ENCODE measurements at places on chromosomes 4 and X.

GRCh38 chr4:83920375-83920774 is 384.5 kb downstream of the GPAT3 start:
- DNase-seq: no peak

DNA sequence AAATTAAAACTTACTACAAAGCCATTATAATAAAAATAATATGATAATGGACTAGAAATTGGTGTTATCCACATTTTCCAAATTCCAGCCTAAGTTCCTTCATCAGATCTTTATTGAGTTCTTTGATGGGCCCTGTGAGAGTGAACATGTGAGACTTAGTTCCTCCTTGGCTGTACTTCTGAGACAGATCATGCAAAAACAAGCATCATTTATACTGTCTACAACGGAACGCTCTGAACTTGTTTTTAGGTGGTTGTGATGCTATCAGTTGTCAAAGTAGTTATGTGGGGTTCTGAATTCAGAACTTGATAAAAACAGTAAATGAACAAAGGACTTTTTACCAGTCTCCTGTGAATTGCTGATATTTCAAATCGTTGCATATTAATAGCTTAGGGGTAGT is 48.9 kb downstream of the JADE3 start:
- DNase-seq: no peak

DNA sequence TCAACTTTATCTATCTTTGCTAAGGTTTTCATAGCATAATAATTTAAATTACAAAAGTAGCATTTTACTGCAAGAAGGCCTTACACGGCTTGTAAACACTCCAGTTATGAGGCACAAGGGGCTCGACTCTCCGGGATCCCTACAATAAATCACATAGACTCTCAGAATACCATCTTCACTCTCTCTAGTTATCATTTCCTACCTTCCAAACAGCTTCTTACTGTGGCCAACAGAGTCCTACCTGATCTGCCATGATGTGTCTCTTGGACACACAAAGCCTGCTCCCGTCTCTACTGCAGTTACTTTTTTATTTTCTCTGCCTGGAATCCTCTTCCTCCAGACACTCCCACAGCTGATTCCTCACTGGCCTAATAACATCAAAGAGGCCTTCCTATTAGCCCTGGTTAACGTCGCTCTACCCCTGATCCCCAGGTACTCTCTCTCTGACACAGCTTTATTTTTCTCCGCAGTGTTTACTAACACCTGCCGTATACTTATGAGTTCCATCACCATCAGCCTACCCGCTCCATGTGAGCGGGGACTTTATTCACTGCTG is 559.6 kb upstream of the DIPK2B start:
- DNase-seq: no peak

- DNase-seq: no peak
These were observed 6.1 kb upstream of the RNF175 start for GRCh38 chr4:153765894-153766293.

DNA sequence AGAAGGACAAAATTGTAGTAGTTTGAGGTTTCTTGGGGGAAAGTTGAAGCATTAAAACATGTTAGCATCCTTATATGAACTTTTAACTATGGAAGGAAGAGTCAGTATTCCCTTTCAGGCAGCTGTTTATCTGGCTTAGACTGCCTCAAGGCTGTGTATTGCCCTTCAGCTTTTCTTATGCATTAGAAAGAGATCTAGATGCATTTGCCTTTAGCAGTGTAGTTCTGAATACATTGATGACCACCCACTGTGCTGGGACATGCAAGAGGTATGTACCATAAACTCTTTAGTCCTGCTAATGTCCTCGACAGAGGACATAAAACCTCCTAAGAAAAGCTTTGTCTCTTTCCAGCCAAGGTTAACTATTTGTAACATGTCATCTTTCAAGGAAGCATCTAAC is 2.9 kb downstream of the FAM200B start:
- DNase-seq: no peak

DNA sequence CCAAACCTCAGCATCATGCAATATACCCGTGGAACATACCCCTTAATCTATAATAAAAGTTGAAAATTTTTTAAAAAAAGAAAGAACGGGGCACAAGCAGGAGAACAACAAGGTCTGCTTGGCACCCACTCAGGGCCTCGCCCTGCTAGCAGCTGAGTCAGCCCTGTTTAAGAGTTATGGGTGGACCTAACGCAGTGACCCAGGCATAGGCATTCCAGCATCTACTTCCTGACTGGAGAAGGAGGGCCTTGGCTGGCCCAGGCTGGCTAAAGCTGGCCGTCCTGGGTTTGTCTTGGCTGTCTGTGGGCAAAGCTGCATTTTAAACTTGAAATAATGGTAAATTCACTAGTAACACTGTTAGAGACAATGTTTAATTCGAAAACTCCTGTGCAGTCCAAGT is 236.7 kb upstream of the PGRMC2 start:
- peak; percentile 49 for DNase-seq

DNA sequence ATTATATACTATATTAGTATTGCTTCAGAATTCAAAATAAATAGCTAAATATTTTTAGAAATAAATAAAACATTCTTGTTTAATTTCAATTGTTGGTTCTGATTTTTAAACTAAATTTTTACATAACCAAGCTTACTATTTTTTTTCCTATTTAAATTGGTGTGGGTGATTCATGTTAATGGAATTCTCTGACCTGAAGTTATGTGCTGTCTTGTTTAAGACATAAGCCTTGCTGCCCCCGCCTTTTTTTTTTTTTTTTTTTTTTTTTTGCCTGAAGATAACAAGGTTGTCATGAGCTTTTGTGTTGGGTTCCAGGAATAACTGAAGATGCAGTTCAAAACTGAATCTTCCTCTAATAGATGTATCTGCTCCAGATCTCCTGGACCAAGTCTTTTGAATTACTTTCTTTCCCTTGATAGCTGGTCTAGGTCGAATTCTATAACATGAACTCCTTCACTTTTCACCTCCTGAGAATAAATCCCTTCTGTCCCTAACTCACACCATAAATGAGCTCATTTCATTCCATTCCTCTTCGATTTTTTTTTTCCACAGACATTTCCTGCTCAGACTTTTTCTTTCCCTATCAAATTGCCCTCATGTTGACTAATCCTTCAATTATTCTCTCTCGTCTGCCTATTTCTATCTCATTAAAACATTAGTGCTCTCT is 261.5 kb upstream of the FTHL17 start:
- no peak for DNase-seq

- DNase-seq: no peak
These were observed 10.9 kb downstream of the SMARCA1 start for GRCh38 chrX:129512409-129512808.

DNA sequence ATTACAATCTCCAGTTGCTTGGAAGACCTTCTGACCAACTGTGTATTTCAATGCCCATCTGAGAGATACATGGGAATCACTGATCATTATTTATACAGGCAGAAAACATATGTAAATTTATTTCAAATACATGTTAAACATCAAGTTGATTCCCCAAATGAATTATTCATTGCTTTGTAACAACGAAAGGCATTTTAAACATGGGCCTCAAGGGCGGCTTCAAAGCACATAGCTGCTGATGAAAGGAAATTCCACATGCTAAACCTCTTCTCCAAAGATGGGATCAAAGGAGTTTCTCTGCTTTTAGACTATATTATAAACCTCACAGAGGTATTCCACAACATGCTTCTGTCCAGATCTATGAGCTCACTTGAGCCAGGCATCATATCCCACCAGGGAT is 4.3 kb upstream of the RAB40A start:
- DNase-seq: no peak

DNA sequence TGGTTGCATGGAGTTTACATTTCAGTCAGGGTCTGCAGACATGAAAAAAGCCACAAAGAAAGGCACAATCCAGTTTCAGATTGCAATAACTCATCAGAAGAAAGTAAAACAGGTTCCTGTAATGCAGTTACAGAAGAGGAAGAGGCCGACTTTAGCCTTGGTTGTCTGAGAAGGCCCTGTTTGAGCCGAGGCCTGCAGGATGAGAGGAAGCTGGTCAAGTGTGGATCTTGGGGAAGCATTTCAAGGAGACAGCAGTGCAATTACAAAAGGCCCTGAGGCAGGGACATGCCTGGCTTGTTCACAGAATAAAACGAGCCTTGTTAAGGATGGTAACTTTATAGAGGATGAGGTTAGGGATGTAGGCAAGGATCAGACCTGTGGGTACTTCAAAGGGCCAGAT is 62.4 kb downstream of the AFF2 start:
- DNase-seq: no peak

DNA sequence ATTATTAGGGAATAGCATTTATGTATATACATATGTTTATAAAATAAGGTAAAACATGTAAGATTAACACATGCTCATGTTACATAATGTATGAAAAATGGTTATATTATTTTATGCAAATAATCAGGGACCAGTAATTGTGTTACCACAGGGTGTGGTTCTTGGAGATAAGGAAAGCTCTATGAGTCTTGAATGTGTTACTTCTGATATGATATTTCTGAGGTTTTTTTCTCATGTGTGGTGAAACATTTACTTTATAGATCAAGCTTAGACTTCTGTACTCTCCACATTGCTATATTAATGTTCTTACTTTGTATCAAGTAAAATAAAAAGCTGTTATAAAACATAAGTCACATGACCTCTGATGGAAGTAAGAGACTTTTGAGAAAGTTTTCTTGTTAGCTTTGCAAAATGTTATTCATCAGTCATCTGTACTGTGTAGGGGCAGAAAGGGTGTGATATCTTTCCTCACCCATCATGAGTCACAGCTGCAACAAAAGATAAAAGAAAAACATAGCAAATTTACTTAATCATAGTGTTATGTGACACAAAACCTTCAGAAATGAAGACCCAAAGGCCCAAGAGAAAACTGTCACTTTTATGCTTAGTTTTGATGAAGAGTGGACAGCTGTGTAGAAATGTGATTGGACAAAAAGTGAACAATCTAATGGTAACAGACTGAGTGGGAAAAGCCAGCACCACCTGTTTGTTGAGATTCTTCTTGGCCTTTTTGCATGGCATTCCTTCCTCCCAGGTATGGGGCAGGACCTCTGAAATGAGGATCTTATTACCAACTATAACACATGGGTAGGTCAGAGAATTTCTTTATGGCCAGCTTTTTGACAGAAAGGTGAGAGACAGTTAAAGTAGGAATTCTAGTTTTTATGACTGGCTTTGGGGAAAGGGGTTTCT is 632.3 kb downstream of the PDHA2 start:
- DNase-seq: no peak

GRCh38 chrX:15016051-15016450 is 142.8 kb downstream of the MOSPD2 start:
- no peak for DNase-seq

DNA sequence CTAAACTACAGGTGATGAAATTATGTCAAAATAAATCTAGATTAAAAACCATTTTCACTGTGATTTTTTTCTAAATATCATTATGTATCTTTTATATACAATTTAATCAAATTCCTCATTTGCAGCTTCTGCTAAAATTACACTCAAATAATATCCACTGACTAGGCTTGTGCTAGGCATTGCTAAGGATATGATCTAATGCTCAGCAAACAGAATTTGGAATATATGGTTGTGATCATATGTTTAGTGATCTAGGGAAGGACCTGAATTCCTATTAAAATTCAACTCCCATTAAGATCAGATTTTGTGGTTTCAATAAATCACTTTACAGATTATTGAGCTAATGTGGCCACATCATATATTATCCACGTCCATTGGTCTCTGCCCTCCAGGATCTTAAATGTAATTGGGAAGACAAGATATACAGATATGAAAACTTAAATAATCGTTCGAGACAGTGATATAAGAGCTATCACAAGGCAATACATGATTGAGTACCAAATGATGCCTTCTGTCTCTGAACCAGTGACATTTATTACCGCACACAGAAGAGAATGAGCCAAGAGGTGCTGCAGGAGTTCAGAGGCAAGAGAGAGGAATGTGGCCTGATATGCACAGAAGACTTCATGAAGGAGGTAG is 206.0 kb upstream of the RPS6KA3 start:
- no peak for DNase-seq

DNA sequence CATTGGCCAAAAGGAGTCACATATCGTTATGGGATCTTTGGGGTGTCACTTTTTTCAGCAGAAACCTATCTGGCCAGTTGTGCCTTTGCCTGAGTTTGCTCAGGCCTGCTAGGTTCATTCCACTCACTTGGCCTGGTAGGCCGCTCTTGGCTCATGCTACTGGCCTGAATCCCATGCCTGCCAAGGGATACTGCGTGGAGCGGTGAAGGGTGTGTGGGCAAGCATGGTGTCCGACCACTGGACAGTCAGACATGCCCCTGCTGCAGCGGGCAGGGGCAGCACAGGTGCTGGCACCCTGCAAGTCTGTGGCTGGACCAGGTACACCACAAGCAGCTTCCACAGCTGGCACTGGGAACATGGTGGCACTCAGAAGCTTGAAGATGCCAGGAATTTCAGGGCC is 11.3 kb upstream of the PPM1K start:
- no peak for DNase-seq

DNA sequence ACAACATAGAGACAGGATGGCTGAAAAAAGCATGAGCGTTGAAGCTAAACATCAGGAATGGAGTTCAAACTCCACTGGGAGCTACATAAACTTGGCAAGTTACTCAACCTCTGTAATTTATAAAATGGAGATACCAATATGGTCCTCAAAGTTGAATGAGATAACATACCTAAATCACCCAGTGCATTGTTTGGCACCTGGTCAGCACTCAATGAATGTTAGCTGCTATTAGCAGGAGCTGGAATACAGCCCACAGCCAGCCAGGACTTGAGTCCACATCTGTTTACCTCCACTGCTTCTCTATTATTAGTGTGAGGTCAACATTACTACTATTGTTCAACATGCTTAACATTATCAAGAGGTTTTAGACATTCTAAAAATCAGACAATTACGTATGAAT is 97.9 kb downstream of the NR3C2 start:
- no peak for DNase-seq

- DNase-seq: no peak
These were observed 147.9 kb upstream of the SMAD1 start for GRCh38 chr4:145333786-145334185.

- DNase-seq: peak; percentile 18
These were observed 241.8 kb downstream of the GRIA3 start for GRCh38 chrX:123425904-123426303.

DNA sequence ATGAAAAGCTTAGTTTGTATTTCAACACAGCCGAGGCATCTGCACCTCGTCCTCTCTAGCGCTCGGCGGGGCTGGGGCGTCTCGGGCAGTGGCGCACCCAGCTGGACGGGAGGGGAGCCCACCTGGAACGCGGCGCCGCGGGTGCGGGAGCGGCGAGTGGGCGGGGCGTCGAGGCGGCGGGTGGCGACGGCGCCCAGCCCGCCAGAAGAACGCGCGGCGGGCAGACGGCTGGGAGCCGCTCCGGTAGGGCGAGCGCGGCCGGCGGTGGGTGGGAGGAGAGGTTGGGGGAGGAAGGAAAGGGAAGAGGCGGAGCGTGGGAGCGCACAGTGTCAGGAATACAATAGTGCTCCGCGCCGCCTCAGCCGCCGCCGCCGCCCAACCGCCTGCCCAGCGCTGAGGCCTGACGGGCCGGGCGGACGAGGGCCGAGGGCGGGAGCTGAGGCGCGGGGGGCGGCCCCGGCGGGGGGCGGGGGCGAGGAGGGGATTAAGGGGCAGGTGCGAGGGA is at the start of gene JADE3:
JADE3 (plus strand) TSS at position 324 of the 505 bp plus-strand sequence. CDS start 72,474 bp downstream, outside the sequence.
- peak; percentile 76 for DNase-seq

GRCh38 chr4:40190019-40190418 is 6.8 kb upstream of the RHOH start:
- DNase-seq: no peak

- DNase-seq: no peak
These were observed 128.0 kb downstream of the CPE start for GRCh38 chr4:165506849-165507248.
